Type B pancreatic cell (in vitro differentiated cells): ENCODE measurements at places on chromosomes 5 and 9.

GRCh38 chr5:2135354-2135753 lies 252.6 kb upstream of the IRX4 start:
- no peak for DNase-seq

GRCh38 chr5:155926031-155926430 lies 400.9 kb upstream of the SGCD start:
- no peak for DNase-seq

DNA sequence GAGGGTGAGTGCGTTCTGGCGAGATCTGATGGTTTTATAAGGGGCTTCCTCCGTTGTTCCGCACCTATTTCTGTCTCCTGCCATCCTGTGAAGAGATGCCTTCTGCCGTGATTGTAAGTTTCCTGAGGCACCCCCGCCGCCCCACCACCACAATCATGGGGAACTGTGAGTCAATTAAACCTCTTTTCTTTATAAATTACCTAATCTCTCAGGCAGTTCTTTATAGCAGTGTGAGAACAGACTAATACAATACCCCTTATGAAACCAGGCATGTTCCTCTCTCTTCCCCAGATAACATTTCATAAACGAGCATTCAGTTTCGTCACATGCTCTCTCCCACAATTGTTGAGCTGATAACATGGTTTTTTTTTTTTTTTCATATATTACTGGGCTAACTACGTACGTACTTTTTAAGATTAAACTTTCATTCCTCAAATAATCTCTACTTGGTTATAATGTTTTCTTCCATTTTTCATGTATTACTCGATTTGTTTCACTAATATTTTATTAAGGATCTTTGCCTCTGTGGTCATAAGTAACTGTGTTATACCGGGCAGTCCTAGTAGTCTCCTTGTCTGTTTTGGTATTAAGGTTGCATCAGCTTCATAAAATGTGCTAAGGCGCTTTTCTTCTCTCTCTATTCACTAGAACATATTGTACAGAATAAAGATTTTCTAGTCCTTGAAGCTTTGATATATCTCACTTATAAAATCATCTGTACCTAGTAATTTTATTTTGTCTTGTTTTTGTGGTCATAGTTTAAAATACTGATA lies 64.9 kb upstream of the MVB12B start:
- no peak for DNase-seq

DNA sequence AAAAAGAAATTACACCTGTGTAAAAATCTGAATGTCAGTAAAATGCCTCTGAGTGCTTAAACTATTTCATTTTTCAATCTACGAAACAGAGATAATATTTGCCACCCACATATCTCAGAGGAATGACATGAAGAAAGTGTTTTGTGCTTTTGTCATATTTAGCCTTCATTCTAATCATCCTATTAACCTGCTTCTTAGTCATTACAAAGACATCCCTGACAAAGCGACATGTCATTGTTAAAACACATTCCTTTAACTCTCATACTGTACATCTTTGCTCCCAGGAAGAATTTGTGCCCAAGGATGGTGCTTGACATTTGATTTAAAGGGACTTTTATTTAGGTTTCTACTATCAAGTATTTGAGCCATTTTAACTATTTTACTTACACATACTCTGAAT lies 275.9 kb downstream of the DMRTA1 start:
- no peak for DNase-seq

DNA sequence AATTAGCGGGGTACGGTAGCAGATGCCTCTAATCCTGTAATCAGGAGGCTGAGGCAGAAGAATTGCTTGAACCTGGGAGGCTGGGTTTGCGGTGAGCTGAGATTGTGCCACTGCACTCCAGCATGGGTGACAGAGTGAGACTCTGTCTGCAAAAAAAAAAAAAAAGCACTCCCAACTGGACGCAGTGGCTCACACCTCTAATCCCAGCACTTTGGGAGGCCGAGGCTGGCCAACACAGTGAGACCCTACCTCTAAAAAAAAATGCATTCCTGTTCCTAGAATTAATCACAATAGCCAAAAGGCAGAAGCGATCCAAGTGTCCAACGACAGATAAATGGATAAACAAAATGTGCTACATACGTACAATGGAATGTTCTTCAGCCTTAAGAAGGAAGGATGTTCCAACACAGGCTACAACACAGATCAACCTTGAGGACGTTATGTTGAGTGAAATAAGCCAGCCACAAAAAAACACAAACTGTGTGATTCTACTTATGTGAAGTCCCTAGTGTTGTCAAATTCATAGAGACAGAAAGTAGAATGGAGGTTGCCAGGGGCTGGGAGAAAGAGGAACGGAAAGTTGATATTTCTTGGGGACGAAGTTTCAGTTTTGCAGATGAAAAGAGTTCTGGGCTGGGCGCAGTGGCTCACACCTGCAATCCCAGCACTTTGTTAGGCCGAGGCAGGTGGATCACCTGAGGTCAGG lies 13.8 kb downstream of the FAM78A start:
- no peak for DNase-seq

DNA sequence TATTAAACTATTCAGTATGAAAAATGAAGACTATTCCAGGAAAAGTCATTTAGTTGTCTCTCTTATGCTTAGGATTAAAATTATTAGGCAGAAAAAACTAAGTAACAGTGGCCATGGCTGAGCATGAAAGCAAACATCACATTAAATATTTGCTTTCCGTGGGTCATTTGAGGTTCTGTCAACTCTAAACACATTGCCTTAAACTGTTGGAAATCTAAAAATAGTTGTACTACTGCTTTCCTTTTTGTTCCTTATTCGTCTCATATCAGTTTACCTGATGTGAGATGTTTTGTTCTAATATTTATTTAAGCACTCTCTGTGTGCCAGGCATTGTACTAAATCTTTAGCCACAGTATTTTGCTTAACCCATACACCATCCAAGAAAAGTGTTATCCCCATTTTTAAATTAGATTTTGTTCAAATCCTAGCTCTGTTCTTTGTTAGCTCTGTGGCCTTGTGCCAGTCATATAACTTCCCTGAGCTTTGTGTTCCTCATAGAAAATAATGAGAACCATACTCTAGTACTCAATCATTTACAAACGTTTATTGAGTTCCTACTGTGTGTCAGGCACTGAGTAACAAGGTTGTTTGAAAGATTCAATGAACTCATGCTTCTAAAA lies 18.7 kb upstream of the ZNF608 start:
- no peak for DNase-seq

DNA sequence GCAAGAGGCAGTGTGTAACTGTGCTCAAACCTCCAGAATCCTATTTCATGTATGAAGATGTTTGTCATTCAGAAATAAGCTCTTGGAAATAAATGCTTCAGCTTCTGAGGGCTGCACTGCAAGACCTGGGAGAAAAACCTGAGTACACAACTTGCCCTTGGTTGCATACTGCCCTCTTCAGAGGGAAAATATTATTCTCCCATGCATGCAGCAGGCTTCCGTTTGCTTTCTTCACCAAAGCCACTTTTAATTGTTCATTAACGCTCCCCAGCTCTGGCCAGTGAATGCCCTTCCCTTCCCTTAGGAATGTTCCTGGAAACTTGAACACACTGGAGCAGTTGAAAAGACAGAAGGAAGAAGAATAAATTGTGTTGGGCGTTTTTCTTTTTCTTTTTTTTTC lies 2.5 kb upstream of the WHRN start:
- no peak for DNase-seq

- DNase-seq: no peak
Observed at GRCh38 chr5:41365369-41365768, 145.0 kb downstream of the PLCXD3 start.

- DNase-seq: no peak
Observed at GRCh38 chr9:88658311-88658822, 123.4 kb downstream of the NXNL2 start.

GRCh38 chr9:104911032-104911607 lies 16.8 kb downstream of the ABCA1 start:
- no peak for DNase-seq
